Renal cortical epithelial cell (primary cell): ENCODE measurements at places on chromosomes 7 and 10.

DNA sequence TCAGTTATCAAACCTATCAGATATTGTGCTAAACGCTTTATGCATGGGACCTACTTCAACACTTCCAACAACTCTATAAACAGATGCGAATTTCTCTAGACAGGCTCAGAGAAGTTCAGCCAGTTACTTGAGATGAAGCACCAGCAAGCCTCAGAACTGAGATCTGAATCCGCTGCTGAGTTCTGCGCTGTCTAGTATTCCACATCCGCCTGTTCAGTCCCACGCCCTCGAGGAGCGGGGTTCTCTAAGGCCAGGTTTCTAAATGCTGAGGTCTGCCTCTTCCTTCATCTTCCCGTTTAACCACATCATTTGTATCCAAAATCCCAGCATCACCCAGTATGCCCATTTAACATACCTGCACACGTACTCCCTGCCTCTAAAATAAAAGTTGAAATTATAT lies 297.8 kb upstream of the ZNF32 start:
- DNase-seq: no peak

GRCh38 chr7:85688712-85689111 lies 501.9 kb upstream of the SEMA3D start:
- DNase-seq: no peak

DNA sequence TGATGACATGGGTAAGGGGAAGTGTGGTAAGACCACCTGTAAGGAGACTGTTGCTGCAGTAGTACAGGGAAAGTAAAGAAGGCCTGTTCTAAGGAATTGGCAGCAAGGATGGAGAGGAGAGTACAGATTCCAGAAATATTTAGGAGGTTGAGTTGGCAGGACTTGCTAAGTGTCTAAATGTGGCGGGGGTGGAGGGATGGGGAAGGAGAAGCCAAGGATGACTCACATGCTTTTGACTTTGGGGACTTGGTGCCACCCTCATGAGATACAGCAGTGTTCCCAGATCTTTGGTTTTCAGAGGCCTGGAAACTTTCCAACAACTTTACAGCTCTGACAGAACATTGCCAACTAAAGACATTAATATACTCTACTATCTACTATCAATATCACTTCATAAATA lies 45.4 kb downstream of the CDK6 start:
- DNase-seq: peak; percentile 43

- DNase-seq: peak; percentile 94
These were observed 76.6 kb downstream of the DNAJC1 start for GRCh38 chr10:21926949-21927348.

DNA sequence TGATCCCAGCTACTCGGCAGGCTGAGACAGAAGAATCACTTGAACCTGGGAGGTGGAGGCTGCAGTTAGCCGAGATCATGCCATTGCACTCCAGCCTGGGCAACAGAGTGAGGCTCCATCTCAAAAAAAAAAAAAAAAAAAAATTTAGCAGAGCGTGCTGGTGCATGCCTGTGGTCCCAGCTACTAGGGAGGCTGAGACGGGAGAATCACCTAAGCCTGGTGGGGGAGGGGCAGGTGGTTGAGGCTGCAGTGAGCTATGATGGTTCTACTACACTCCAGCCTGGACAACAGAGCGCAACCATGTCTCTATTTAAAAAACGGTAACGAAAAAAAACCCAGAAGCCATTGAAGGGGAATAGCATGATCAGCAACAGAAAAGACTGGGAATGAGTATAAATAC lies 89.9 kb downstream of the ARHGAP12 start:
- no peak for DNase-seq

DNA sequence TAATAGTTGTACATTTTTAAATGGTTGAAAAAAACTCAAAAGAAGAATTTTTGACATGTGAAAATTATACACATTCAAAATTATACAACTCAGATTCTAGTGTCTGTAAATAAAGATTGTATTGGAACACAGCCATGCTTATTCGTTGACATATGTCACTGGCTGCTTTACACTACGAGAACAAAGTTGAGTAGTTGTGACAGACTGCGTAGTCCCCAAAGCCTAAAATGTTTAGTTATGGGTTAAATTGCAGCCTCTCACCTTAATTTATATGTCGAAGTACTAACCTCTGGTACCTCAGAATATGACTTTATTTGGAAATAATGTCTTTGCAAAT lies 144.8 kb upstream of the TCF7L2 start:
- no peak for DNase-seq

GRCh38 chr7:30472784-30473775 lies 5.5 kb downstream of the NOD1 start:
- peak; percentile 33 for DNase-seq

GRCh38 chr10:6838118-6838517 lies 258.0 kb upstream of the PRKCQ start:
- no peak for DNase-seq

- DNase-seq: no peak
These were observed 1584.4 kb upstream of the LRRTM3 start for GRCh38 chr10:65341323-65341925.

DNA sequence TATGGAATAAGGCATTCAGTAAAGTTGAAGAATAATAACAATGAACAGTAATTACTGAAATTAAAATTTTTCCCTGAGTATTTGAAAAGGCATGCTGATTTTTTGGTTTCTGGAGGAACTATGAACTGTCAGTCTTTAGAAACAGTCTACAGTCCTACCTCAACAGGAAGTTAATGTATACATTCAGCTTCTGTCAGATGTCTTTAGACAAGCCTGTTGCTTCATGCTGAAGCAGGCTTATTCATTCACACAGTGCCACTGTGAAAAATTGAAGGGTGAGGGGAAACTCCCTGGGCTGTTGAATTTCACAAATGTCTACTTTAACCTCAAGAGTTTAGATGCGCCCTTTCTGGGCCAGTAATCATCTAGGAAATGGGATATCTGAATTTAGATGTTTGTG lies 3.5 kb downstream of the NRF1 start:
- peak; percentile 41 for DNase-seq

GRCh38 chr7:101843293-101844271 lies 26.2 kb downstream of the CUX1 start:
- DNase-seq: no peak

GRCh38 chr7:110595694-110596093 lies 495.2 kb upstream of the LRRN3 start:
- DNase-seq: no peak

GRCh38 chr7:7051206-7051877 lies 131.0 kb upstream of the C1GALT1 start:
- peak; percentile 17 for DNase-seq

DNA sequence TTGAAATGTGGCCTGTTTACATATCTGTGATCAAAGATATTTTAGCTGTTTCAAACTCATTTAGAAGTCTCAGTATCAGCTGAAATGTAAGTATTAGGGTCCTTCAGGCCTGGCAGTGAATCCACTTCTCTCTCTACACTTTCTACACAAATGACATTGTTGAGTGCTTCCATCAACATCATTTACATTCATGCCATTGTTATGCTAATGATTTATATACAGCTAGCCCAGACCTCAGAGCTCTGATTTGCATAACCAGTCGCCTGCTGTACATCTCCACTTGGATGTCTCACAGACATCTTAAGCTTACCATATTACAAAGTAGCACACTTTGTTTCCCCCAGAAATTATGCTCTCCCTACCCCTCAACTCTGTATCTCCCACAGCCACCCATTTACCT lies 71.6 kb downstream of the GSDME start:
- no peak for DNase-seq

DNA sequence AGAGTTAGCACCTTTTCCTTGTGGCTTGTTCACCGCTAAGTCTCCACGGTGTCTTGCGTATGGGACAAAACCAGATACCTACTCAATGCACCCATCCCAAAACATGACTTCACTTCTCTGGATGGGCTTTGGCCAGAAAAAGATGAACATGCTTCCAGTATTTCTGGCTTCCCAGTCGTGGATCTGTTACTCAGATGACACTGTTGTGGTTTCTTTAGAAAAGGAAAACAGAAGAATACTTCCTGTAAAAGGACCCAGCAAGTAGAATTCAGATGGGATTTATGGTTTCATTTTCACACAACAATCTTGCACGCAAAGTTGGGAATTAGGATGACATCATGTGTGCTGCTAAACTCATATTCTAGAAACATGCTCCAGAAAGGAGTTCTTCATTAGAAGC lies 216.7 kb downstream of the ADAM12 start:
- peak; percentile 9 for DNase-seq

- no peak for DNase-seq
These were observed 207.7 kb upstream of the ADCY1 start for GRCh38 chr7:45366475-45366874.

GRCh38 chr7:19051767-19052375 lies 65.6 kb downstream of the TWIST1 start:
- peak; percentile 13 for DNase-seq
